ENCODE measurements at places on chromosomes 7 and 10. TPM values are rescaled to one million over a fixed set of nuclear protein-coding genes. Genes with fewer than 3 reads are reported as not detected.

GRCh38 chr10:113000442-113000841 lies 50.4 kb downstream of the TCF7L2 start:
- DNase-seq, result no peak

- no peak for DNase-seq
Observed at GRCh38 chr7:4040109-4040928, 641.8 kb upstream of the FOXK1 start.

Gene SH2B2
- polyA plus RNA-seq, result 9.0 TPM

Gene RET
- polyA plus RNA-seq, result 0.97 TPM

DNA sequence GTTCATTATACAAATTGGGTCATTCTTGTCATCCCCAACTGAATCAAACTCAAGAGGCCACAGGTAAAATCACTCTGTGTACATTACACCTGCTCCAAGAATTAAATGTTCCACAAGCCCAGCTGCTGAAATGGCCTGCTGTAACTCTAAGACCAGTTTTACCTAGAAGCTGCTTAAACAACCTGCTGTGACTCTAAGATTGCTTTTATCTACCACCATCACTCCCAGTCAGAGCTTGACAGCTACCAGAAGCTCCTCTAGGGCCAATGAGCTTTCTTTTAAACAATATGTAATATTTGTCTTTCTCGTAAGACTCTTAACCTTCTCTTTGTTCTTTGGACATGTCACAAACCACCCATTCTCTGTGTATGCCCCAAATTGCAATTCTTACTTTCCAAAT lies 141.8 kb upstream of the LRGUK start:
- no peak for DNase-seq

Gene VSTM4
- polyA plus RNA-seq, result 42.7 TPM

- no peak for DNase-seq
Observed at GRCh38 chr7:112765105-112765504, 25.1 kb downstream of the TMEM168 start.

GRCh38 chr7:158684329-158684728 lies 20.3 kb downstream of the NCAPG2 start:
- no peak for DNase-seq

GRCh38 chr7:86664486-86664885 lies 20.8 kb downstream of the GRM3 start:
- DNase-seq, result no peak

DNA sequence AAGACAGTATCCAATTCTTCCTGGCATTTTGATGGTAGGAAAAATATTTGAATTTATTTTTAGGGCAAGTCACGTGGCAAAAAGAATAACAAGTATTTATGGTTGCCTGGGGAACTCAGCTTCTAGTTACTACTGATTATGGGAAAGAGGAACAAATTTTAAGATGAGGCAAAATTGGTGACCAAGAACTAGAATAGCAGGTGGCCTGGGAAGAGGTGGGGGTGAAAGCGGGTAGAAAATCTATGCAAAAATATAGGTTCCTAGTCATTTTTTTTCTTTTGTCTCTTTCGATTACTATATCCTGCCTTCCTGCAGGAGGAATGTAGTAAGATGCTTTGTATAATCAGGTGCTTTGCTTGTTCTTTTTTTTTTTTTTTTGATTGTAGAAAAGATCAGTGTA lies 27.8 kb downstream of the ENTPD1 start:
- DNase-seq, result peak; percentile 34

- peak; percentile 17 for DNase-seq
Observed at GRCh38 chr7:114155116-114156110, 236.6 kb upstream of the PPP1R3A start.

- peak; percentile 93 for DNase-seq
Observed at GRCh38 chr10:129955601-129956285, 8.3 kb downstream of the EBF3 start.

- DNase-seq, result no peak
Observed at GRCh38 chr7:149455175-149455950, 5.5 kb downstream of the ZNF777 start.

DNA sequence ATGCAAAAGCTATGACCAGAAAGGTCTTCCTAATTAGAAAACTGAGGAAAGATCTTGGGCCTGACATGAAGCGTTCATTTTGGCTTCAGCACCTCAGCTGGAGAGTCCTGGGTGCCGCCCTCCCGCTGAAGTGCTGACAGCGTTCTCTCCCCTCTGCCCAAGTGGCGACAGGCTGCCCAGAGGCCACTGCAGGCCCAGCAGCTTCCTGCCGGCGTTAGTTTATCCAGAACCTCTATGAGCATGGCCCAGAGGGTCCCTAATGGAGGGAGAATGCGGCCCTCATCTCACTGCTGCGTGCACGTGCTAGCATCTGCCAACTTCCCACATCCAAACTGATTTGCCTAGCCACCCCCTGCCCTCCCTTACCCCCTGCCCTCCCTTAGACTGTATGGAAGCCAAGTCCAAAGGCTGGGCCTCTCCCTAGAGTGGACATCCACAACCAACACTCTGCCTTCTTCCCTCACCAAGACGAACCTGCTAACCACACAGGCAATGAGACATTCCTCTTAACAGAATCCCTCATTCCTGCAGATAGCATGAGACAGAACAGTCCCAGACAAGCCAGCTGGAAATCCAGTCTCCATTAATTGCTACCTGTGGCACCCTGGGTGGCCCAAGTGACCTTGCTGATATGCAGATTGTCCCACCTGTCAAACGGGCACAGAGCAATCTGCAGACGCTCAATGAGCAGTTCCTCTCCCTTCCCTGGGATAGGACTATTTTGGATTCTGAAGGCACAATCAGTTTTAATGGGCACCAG lies 108.4 kb downstream of the C10orf90 start:
- no peak for DNase-seq

DNA sequence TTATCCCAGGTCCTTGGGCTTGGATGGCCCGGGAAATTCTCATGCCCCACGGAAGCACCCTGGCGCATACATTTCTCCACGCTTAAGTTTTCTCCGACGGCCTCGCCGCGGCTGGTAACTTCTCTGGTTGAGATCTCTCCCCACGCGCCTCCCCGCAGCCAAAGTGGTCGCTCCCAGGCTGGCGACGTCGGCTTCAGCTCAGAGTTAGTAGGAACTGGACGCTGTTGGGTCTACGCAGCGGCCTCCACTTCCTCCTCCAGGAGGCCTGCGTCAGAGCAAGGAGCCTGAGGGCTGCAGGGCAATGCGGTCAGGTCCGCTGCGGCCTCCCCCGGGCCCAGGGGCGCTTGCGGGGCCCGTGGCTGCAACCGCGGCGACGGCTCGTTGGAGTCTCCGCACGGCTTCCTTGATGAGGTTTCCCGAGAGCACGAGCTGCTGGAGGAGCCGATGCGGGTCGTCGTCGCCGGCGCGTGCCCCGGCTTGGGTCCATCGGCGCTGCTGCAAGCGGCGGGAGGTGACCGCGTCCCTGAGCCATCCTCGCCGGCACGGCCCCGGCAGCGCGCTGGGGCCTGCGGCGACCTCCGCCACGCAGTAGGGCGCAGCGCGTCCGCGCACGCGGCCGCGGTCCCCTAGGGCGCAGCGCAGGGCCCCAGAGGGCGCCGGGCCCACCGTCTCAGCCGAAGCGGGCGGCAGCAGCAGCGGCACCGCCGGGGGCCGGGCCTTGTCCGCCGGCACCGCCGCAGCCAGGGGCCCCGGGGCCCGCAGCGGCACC lies 744 bp downstream of the FRAT2 start:
- DNase-seq, result peak; percentile 53

GRCh38 chr10:122911889-122912484 lies 1.6 kb downstream of the FAM24A start:
- DNase-seq, result peak; percentile 26

Gene ANKRD1
- polyA plus RNA-seq, result 54.3 TPM

Gene ADIRF
- polyA plus RNA-seq, result 1.5 TPM

DNA sequence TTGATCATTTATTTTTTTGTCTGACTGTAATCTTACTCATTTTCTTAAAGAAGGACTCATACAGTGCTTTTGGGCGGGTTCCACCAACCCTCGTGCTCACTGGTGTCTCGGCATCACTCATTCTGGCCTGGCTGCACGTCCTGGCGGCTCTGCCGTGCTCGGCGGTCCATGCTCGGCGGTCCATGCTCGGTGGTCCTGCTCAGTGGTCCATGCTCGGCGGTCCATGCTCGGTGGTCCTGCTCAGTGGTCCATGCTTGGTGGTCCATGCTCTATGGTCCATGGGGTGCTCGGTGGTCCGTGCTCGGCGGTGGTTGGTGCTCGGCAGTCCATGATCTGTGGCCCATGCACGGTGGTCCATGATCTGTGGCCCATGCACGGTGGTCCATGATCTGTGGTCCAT lies 72.5 kb downstream of the WDR37 start:
- DNase-seq, result no peak

GRCh38 chr7:16210171-16210570 lies 211.2 kb downstream of the CRPPA start:
- no peak for DNase-seq

Gene GNAT3
- polyA plus RNA-seq, result not detected

- DNase-seq, result no peak
Observed at GRCh38 chr10:58210160-58210559, 57.5 kb downstream of the IPMK start.

DNA sequence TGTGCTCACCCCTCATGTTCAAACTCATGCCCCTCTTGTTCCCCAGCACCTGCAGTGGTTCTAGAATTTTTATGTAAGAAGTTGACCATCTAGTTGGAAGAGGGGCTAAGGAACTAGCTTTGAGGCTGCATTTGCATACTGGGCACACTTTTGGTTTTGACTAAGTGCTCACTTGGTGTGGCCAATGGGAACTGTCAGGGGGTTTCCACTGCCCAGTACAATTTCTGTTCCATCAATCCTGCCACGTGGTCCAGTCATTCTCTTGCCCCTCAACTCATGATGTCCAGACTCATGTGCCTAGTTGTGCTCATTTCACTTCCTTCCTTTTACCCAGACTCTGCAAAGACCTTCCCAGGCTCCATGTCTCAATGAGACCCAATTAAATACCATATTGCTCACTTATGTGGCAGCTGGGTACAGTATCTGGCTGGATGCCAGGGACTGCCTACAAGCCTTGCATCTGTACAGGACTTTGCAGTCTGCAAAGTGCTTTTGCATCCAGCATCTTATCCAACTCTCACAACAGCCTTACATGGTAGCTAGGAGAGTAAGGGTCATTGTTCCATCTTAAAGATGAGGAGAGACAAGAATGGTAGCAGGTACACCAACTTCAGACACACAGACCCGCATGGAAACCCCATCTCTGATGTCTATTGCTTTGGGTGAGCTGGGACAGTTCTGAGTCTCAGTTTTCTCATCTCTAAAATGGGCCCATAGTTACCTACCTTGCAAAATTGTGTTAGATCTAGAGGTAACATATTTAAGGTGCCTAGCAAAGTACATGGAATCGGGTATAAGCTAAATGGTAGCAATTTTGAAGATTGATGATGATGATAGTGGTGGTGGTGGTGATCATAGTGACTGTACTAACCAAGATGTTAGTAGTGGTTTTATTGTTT lies 30.1 kb upstream of the KCNMA1 start:
- DNase-seq, result no peak

- no peak for DNase-seq
Observed at GRCh38 chr7:104486931-104487330, 158.5 kb downstream of the LHFPL3 start.

GRCh38 chr10:84549368-84550165 lies 221.2 kb downstream of the CCSER2 start:
- no peak for DNase-seq

DNA sequence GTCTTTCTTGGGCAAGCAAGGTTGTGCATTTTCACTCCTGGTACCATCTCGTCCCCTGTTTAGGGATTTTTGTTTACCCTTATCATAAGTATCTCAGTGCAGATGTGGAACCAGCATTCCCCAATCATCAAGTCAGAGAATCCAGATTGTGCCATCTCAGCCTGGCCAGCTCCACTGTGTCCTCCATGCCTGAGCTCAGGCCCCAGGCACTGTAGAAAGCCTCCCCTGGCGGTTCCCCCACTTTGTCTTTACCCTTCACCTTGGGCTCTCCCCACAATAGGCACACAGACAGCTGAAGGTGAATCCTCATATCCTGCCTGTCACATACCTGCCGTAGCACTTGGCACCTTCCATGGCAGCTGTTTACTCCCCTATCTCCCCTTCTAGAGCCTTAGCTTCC lies 264.7 kb upstream of the NFE2L3 start:
- DNase-seq, result no peak

DNA sequence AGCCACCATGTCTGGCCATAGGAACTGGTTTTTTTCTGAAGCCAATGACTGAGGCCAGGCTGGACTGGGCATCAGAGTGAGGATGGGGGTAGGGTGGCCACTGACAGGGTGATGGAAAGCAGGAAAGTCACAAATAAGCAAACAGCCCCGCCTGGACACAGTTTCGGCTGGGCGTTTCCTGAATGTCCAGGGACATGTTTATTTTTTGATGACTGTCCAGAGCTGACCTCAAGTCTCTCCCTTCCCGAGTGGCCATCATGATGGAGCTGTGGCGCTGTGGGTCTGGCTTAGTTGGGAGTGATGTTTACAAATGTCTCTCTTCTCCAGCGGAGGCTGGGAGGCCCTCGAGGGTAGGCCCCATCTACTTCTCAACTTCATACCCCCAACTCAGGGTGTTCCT lies 37.1 kb upstream of the COMTD1 start:
- peak; percentile 27 for DNase-seq

DNA sequence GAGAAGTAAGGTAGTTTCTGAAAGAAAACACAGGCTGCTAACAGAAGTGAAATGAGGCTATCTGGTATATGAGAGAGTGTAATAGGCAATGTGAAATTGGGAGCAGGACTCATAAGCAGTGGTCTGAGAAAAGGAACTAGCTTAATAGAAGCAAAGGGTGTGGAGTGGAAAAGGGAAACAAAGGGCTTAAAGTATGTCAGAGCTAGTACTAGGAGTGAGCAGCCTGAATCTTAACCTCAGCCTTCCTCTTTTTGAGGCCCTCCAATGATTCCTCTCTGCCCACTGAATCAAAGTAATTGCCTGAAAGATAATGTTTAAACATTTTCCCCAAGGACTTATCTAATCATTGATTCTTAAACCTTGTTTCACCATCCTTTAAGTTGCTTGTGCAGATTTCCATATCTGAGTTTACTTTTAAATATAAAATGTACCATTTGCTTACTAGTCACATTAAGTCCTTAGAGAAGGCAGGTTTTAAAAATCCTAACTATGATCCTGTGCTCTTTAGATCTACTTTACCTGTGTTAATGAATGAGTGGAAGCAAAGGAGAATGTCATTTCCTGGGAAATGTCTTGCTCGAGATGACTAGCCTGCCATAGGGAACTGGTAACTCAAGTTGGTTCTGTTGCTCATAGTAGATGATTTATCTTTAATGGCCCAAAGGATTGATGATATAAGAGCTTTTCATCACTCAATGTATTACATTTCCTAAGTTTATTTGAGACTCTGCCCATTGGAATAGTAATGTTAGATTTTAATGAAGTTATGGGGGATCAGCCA lies 155.0 kb downstream of the SKAP2 start:
- DNase-seq, result no peak

Gene MCM10
- 5.4 TPM for polyA plus RNA-seq

Measured in muscle of leg (tissue), 16 donors.